Suprapubic skin (tissue), 4 donors: ENCODE measurements at places on chromosomes 1 and 21. TPM values are rescaled to one million over a fixed set of nuclear protein-coding genes. Genes with fewer than 3 reads are reported as not detected.

- no peaks in the 10 kb centered on the region for H3K36me3 ChIP-seq
- H3K4me3 ChIP-seq: no peak overlapping the region
- no peak for DNase-seq
- H3K4me1 ChIP-seq: no peaks in the 10 kb centered on the region
- peaks cover 3% of the 10 kb centered on the region for H3K27me3 ChIP-seq
- H3K27ac ChIP-seq: no peak overlapping the region
Observed at GRCh38 chr1:231059566-231060193, 19.6 kb upstream of the FAM89A start.

The CCDC185 gene
- not detected for total RNA-seq

GRCh38 chr1:66283622-66284041 is 250.3 kb upstream of the SGIP1 start:
- H3K36me3 ChIP-seq: no peaks in the 10 kb centered on the region
- DNase-seq: no peak
- peaks cover 18% of the 10 kb centered on the region for H3K4me1 ChIP-seq
- H3K27ac ChIP-seq: no peak overlapping the region
- H3K4me3 ChIP-seq: no peak overlapping the region

The IL22RA1 gene
- total RNA-seq: 27.5 TPM
